ENCODE measurements at places on chromosomes 11 and 22.
A peak's percentile ranks its signal among the peaks of the same experiment; 100 is the strongest.

- DNase-seq, result no peak
These were observed 322.2 kb downstream of the LUZP2 start for GRCh38 chr11:24819006-24819405.

DNA sequence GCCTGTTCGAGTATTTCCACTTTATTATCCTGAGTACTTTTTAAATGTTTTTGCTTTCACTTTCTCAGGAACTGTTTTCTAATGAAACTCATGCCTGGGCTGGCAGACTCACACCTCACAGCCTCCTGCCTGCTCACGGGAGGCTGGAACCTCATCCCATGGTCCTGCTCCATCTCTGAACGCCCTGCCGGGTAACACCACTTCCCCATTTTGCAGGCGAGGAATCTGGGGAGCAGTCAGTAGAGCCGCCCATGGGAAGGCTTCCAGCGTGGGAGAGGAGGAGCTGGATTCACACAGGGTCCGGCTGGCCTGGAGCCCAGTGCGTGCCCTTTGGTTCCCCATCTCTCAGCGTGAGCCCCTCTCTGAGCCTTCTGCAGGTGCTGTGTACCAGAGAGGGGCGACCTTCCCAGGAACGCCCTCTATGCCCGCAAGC lies 53.6 kb downstream of the SCUBE1 start:
- DNase-seq, result no peak

DNA sequence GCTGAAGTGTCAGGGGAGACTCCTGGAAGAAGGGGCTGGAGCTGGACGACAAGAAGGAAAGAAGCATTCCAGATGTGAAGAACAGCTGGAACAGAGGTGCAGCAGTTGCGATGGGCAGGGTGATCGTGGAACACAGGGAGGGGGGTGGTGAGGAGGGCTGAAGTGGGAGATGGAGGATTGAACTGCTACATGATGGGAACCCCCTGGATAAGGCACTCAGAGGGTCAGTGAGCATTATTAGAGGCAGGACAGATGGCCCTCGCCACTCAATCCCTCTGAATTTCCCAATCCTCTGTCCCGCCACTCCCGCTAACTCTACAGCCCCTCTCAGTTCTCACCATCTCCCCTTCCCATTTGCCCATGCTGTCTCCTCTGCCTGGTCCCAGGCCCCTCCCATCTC lies 14.0 kb downstream of the SERPINH1 start:
- DNase-seq, result no peak

DNA sequence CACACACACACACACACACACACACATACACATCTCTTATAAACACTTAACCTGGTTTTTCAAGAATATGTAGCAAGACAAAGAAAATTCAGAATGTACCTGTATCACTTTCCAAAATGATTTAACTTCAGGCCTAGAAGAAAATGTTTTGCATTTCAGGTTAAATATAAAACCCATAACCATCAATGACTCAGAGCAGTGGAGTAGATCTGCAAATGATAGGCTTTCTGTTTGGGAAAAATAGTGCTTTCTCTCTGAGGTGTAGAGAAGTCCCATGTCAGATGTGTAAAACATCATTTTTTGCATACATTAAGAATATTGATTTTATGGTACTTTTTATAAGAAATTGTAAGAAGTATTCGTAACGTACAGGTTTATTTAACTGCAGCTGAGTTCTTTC lies 116.9 kb downstream of the STK33 start:
- no peak for DNase-seq

- DNase-seq, result no peak
These were observed 31.1 kb upstream of the WT1 start for GRCh38 chr11:32466279-32466915.

DNA sequence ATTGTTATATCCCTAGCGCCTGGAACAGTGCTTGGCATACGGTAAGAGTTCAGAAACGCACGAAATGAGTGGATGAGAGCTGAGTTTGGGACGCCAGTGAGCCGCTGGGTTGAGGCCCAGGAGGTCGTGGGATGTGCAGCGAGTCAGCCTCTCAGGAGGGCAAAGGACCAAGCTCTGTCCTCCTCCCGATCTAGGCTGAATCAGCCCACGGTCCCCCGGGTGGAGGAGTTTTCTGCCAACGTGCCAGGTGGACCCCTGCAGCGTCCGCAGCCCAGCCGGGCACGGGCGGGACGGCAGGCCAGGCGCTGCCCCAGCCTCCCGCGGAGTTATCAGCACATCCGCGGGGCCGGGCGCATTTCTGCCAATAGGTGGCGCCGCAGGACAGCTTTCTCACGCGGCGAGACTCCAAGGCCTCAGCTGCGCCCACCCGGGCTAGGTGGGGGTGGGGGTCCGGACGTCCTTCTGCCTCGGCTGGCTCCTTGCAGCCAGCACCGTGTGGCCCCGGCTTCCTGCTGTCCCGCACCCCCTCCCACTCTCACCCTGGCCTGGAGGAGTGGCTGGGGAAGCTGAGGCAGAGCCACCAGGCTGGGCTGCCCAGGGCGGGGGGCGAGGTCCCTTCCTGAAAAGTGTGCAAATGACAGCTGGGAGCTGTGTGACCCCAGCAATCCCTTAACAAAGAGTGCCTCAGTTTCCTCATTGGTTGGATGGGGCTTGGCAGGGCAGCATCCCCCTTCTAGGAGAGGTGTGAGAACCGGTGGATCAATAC lies 2.2 kb upstream of the RPS19BP1 start:
- DNase-seq, result peak; percentile 83

DNA sequence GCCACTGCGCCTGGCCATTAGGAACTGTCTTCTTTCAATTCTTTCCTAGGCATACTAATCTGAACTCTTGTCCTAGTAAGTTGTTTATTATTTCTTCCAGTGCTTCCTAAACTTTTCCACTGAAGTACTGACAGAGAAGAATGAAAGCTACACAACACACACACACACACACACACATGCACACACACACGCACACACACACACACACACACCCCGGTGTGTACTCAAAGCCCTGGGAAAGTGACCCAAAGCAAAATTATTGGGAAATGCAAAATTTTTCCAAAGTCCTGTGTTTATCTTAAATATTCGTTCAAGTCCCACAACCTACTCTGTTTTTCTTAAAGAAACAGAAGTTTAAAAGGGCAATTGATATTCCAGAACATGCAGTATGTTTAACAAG lies 19.4 kb upstream of the SIK2 start:
- no peak for DNase-seq

GRCh38 chr11:110086892-110087309 lies 6.3 kb upstream of the ZC3H12C start:
- no peak for DNase-seq

All from RPMI8226 (cell line).